Mammary epithelial cell (primary cell): ENCODE measurements at places on chromosomes 6 and 20.

DNA sequence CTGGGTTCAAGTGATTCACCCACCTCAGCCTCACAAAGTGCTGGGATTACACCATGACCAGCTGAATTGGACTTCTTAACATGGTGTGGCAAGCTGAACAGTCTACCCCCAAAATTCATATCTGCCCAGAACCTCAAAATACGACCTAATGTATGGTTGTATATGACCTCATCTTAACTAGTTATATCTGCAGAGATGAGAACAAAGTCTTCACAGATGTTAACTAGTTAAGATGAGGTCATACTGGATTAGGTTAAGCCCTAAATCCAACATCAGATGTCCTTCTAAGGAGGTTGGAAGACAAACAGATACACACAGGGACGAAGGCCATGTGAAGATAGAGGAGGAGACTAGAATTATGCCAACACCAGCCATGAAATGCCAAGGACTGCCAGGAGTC lies 102.5 kb downstream of the JPH2 start:
- no peak for DNase-seq

- no peak for DNase-seq
Observed at GRCh38 chr6:6626187-6626586, 37.7 kb downstream of the LY86 start.

GRCh38 chr6:41043151-41043550 lies 884 bp downstream of the TSPO2 start:
- DNase-seq: no peak

DNA sequence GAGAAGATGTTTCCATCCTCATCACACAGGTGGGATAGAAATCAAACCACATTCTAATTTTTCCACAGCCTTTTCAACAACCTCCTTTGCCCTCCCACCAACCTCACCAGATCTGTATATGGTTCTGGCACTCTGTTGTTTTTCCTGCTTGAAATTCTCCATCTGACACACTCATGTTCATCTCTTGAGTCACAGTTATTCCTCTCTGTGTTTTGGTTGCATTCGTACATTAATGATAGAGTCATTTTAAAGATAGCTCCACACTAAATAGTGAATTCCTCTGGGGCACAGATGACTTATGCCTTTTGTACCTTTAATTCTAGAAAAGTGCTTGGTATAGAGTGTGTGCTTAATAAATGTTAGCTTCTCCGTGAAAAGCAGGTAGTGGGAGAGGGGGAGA lies 1.4 kb upstream of the GCLC start:
- peak; percentile 48 for DNase-seq

GRCh38 chr6:135972586-135972985 lies 121.1 kb downstream of the PDE7B start:
- no peak for DNase-seq

GRCh38 chr6:35494161-35494563 lies 2.7 kb downstream of the TEAD3 start:
- no peak for DNase-seq

DNA sequence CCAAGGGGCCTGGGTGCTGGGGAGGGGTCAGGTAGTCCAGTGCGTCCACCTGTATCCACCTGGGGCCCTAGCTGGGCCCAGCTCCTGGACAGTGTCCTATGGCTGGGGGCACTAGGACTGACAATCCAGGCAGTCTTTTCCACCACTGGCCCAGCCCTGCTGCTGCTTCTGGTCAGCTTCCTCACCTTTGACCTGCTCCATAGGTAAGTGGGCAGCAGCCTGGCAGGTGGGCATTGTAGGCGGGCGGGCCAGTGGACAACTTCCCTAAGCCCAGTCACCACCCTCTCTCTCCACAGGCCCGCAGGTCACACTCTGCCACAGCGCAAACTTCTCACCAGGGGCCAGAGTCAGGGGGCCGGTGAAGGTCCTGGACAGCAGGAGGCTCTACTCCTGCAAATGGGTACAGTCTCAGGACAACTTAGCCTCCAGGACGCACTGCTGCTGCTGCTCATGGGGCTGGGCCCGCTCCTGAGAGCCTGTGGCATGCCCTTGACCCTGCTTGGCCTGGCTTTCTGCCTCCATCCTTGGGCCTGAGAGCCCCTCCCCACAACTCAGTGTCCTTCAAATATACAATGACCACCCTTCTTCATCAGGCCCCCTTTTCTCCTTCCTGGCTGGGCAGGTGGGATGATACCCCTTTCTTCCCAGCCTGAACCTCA lies 584 bp downstream of the C20orf141 start:
- DNase-seq: no peak

GRCh38 chr6:133583907-133584427 lies 304.9 kb upstream of the TCF21 start:
- no peak for DNase-seq

DNA sequence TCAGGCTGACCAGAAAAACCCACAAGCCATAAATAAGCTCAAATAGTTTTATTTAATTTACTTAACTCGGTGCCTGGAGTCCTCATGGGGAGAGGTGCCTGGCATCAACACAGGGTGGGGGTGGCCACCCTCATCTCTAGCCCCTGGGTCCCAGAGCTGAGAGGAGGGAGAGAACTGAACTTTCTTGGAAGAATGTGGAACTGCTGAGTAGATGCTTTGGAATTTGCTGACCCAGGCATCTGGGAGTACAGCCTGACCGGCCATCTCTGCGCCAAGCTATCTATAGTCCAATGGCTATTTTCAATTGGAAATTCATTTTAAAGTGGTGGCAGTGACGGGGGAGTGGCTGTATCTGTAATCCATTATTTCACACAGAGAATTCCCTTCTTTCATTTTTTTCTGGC lies 104.8 kb downstream of the CDH26 start:
- no peak for DNase-seq
